Activated T-cell treated with anti-CD3 and anti-CD28 coated beads, Interleukin-2, amount 50 U/mL, for 72 hours (primary cell): ENCODE measurements at places on chromosomes 4 and X. TPM values are rescaled to one million over a fixed set of nuclear protein-coding genes. Genes with fewer than 3 reads are reported as not detected.

- DNase-seq: no peak
Observed at GRCh38 chr4:123825596-123826291, 429.1 kb downstream of the SPRY1 start.

DNA sequence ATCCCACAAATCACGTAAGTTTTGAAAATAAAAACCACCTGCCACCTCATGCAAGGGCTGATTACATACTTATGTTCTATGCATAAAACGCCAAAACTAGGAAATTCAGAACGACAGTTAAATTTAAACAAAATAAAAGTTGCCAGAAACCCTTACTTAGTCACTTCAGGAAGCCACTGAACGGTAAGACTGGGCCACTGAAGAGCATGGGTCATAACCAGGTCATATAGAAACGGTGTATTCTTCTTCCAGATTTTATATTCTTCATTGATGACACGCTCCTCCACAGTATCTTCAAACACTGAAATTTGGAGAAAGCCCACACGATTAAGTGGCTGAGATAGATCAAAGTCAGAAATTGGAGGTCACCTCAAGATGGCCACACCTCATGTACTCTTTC, 1.2 kb downstream of the RBBP7 start:
- DNase-seq: no peak

- DNase-seq: no peak
Observed at GRCh38 chr4:41185614-41186592, 28.4 kb downstream of the APBB2 start.

GRCh38 chr4:109760682-109761081, 30.8 kb upstream of the PLA2G12A start:
- no peak for DNase-seq

GRCh38 chr4:146273204-146273901, 59.0 kb downstream of the REELD1 start:
- peak; percentile 5 for DNase-seq

The TBC1D19 gene
- total RNA-seq: 7.6 TPM
